Stimulated activated CD8-positive, alpha-beta memory T cell treated with anti-CD3 and anti-CD28 coated beads, Interleukin-4, amount 100 ng/mL, for 24 hours (primary cell): ENCODE measurements at places on chromosomes 13 and 19.

- no peak for DNase-seq
Observed at GRCh38 chr13:91318886-91319285, 28.6 kb upstream of the MIR17HG start.

GRCh38 chr19:53013621-53014020, at the start of gene ERVV-1:
Gene ERVV-1 (plus strand): TSS chr19:53013921. CDS start chr19:53014091, 170 bp downstream.
- DNase-seq: no peak

DNA sequence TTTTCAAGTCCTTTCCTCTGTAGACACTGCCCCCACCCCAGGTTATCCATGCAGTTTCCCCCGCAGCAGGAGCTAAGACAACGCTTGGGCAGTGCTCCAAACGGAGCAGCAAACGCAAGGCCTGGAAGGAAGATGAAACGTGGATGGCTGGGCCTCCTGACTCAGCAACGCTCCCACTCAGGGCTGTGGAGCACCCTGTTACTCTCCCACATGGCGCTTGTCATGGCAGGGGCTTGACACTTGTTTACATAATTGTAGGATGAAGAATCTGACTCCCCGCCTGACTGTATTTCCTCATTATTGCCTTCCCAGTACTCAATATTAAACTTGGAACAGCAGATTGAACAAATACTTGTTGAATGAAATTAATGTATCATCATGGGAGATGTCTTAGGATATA, 799 bp upstream of the C1QTNF9B start:
- no peak for DNase-seq

DNA sequence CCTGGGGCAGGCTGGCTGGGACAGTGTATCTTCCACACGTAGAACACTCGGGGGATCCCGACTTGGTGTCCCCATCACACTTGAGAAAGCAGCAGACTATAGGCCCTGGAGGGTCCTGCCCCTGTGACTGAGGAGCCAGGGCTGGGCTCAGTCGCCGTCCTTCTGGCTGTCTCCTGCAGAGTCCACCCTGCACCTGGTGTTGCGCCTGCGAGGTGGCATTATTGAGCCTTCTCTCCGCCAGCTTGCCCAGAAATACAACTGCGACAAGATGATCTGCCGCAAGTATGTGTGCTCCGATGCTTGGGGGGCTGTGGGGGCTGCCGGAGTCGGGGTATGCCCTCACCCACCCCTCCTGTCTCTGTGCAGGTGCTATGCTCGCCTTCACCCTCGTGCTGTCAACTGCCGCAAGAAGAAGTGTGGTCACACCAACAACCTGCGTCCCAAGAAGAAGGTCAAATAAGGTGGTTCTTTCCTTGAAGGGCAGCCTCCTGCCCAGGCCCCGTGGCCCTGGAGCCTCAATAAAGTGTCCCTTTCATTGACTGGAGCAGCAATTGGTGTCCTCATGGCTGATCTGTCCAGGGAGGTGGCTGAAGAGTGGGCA, 3.1 kb downstream of the UBA52 start:
- DNase-seq: no peak

DNA sequence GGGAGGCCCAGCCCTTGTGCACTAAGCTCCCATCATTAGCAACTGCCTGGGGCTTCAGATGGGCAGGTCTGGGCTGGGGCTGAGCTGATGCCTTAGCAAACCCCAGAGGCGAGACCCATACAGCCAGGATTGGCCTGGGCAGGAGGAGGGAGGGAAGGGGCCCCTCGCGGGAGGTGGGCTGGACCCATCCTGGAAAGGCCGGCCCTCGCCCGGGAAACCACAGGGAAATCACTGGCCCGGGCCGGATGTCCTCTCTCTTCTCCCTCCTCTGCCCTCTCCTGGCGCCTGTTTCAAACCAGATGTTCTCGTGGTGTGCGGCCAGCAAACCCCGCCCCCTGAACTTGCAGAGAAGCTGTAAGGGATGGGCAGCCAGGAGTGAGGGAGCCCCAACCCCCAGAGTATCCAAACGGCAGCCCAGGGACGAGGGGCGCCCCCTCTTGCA, 43.1 kb downstream of the TMEM255B start:
- DNase-seq: no peak

- DNase-seq: no peak
Observed at GRCh38 chr13:66689037-66689619, 541.0 kb downstream of the PCDH9 start.

GRCh38 chr13:101098873-101099272, 317.4 kb downstream of the NALCN start:
- DNase-seq: no peak

DNA sequence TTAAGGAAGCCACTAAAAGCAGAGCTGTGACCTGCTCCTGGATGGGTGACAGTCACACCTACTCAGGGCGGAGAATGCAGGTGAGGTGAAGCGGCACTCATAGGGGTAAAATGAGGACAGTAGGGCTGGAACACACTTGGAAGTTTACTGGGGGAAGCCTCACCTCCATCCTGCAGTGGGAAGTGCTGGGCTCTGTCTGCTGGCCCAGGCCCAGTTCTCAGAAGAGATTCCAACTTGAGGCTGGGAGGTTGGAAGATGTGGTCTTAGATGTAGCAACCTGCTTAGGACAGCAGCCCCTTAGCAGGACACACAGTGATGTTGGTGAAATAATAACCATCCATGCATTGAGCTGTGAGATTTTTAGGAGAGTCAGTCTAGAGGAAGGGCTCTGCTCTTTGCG, 4.6 kb downstream of the MEDAG start:
- DNase-seq: no peak

DNA sequence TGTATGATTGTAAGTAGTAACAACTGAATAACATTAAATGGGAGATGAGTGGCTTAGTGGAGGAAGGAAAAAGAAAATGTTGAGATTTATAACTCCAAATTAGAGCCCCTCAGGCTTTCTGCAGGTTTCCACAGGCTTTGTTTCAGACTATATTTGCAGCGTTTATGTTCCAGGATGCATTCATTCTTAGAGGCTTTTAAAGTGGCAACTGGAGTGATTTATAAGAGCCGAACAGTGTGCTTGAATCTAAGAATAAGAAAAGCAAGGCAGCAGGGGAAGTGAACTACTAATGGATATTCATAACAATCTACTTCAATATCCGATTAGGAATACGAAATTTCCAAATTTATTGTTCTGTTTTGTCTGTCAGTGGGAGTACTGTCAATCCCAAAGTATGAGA, 91.0 kb downstream of the UFM1 start:
- no peak for DNase-seq

GRCh38 chr13:85277748-85278147, 521.5 kb downstream of the SLITRK6 start:
- no peak for DNase-seq

DNA sequence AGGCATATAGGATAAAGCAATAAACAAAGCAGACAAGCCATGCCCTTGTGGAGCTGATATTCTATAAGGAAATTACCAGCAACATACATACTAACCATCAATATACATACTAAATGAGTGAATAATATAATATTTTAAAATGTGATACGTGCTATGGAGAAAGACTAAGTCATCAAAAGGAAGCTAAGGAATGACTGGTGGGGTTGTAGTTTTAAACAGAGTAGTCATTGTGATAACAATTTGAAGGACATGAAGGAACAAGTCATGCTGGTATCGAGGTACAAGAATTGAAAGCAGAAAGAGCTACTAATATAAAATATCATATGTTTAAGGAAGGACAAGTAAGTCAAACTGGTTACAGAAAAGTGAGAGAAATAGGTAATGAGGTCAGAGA, 894.9 kb upstream of the PCDH9 start:
- DNase-seq: no peak

DNA sequence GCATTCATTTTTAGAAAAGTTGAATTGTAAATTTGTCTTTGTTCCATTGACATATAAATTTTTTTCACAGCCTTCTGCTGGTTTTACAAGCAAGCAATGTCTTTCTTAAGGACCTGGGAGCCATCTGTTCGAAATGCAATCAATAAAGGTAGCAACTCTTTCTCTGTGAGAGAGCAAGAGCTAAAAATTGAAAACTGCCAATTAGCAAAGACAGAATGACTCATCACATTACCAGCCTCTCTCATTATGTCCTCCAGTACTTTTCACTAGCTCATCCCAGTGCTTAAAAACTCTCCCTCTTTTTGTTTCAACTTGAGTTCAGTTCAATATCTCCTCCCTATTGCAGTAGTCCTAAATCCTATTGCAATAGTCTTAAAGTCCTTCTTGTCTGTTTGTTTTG, 760.7 kb upstream of the SLITRK6 start:
- no peak for DNase-seq

- peak; percentile 12 for DNase-seq
Observed at GRCh38 chr13:27533155-27533643, 82.8 kb upstream of the MTIF3 start.

DNA sequence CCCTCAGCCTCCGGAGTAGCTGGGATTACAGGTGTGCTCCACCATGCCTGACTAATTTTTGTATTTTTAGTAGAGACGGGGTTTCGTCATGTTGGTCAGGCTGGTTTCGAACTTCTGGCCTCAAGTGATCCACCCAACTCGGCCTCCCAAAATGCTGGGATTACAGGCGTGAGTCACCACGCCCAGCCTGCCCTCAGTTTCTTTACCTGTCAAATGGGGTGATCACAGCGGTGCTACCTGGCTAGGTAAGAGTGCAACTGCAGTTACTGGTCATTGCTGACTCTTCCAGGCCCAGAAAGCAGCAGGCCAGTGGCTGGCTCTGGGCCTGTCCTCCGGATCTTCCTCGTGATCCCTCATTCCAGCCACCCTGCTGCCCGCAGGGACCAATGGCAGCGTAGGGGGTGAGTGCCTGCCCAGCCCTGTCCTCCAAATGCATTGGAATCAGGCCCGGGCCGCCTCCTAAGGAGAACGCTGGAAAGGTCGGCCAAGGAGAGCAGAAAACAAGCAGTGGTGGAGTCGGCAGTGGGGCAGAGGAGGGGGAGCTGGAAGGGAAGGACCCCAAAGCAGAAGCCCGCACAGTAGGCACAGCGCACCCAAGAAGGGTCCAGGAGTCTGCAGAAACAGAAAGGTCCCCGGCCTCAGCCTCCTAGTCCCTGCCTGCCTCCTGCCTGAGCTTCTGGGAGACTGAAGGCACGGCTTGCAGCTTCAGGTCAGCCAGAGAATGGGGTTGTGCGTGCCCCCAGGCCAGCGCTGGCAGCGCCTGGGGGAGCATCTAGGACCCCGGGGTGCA, 1.8 kb upstream of the SLC27A1 start:
- DNase-seq: no peak

DNA sequence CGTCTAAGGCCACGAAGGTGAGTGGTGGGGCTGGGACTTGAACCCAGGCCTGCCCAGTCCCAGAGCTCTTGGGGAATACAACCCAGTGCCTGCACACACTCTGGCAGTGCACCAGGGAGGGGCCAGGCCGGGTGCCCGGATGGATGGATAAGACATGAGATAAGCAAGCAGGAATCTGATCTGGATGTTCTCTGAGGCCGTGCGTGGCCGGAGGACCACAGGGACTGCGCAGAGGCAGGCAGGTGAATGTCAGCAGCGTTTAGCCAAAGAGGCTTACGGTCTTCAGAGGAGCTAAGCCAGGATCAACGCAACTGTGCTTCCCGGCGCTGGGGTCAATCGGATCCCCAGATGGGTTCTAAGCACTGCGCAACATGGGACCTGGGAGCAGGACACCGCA, 1.5 kb downstream of the ZNF787 start:
- no peak for DNase-seq

DNA sequence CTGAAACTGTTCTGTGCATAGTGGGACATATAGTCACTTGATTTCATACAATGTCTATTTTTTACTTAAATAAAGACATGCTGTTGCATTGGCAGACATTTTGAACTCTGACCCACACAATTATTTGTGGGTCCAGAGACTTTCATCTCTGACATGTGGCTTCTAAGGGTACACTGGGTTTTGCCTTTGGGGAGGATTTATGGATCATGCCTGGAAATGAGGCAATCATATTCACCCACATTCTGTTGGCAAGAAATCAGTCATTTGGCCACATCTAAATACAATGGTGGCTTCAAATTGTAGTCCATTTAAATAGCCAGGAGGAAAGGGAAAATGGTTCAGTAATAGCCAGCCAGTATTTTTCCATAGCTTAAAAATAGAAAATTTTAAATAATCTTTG, 238.3 kb upstream of the KLF12 start:
- DNase-seq: no peak

DNA sequence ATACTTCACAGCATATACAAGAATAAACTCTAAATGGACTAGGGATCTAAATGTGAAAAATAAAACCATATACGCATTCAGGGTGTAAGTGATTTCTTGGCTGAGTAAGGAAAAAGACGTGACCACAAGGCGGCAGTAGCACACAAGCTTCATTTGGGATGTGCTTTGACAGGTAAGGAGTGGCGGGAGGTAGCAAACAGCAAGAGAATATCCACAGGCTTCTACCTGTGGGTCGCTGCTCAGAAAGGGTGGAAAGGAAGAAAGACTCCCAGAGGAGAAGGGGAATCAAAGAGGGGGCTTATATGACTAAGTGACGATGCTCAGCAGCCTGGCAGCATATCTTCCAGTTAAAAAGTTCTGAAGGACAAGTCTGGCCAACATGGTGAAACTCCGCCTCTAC, 2.5 kb upstream of the ZNF121 start:
- peak; percentile 67 for DNase-seq

GRCh38 chr19:27741236-27741635, 1471.7 kb downstream of the UQCRFS1 start:
- no peak for DNase-seq

GRCh38 chr19:656751-657559, 6.1 kb downstream of the RNF126 start:
- DNase-seq: no peak

GRCh38 chr13:37127691-37128241, 22.3 kb upstream of the CSNK1A1L start:
- DNase-seq: no peak
